Endodermal cell (in vitro differentiated cells): ENCODE measurements at places on chromosomes 7 and 10. TPM values are rescaled to one million over a fixed set of nuclear protein-coding genes. Genes with fewer than 3 reads are reported as not detected.
A peak's percentile ranks its signal among the peaks of the same experiment; 100 is the strongest.

DNA sequence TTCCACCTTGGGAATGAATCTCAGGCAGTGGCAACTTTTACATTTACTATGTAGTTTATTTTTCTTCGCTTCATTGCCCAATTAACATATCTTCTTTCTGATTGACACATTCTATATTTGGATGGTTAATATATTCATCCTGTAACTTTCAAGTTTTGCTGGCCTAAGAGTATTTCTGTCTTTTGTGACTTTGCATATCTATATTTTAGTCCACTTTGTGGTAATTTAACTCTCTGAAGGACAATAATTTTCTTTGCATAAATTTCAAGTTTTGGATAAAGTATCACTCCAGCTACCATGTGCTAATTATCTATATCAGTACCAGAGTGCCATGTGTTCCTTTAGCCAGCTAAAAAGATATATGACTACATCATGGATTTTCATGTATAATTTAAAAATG is 151.5 kb upstream of the KAT6B start:
- DNase-seq = no peak

ABCF2 gene
- 18.1 to 46.0 TPM (median 43.3 TPM) in 3 replicates for total RNA-seq

LIPK gene
- not detected in 3 replicates for total RNA-seq

GRCh38 chr10:109964318-109964717 is 41.0 kb upstream of the XPNPEP1 start:
- DNase-seq = no peak

DNA sequence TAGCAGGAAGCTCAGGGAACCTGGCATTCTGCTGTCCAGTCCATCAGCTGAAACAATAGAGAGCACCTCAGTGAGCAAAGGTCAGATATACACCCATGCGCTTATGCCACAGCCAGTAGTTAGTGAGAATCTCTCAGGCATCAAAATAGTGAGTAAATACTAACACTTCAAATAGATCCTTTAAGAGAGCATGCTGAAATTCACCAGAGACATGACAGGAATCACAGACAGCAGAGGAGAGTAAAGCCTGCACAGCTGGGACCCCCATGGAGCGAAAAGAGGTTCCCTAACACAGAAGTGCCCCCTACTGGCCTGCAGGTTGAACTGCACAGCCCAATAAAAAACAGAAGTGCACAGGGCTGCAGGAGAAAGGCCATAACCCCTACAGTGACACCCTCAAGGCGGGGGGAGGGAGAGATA is 57.6 kb upstream of the ANTXRL start:
- peak; percentile 87 for DNase-seq

DNA sequence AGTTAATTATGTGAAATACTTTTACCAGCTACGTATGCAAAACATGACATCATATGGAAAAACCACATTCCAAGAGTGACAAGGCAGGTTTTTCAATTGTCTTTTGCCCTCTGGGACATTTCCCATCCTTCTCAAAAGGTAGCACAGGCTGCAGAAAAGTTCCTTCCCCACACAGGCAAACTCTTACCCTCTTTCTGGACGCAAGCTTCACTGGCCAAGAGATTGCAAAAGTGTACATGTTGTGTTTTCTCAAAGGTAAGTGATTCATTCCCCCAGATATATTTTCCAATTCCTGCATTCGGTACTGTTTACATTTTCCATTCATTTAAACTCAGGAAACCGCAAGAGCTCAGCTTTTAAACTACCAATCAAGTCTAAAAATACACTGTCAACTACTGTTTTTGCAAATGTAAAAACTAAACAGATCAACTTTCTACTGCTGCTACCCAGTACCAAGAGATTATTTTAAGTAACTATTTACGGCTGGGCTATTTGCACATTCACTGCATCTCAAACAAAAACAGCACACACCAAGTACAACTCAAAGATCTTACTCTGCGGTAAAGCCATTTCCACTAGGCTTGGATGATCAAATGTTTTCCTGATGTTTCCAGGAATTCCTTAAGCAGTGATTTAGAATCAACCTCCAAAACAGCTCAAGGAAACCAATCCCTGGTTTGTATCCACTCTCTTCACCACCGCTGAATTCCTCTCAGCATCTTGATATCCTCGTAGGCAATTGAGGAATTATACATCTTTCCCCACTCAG is 233.6 kb upstream of the CCDC6 start:
- DNase-seq = peak; percentile 59

DNA sequence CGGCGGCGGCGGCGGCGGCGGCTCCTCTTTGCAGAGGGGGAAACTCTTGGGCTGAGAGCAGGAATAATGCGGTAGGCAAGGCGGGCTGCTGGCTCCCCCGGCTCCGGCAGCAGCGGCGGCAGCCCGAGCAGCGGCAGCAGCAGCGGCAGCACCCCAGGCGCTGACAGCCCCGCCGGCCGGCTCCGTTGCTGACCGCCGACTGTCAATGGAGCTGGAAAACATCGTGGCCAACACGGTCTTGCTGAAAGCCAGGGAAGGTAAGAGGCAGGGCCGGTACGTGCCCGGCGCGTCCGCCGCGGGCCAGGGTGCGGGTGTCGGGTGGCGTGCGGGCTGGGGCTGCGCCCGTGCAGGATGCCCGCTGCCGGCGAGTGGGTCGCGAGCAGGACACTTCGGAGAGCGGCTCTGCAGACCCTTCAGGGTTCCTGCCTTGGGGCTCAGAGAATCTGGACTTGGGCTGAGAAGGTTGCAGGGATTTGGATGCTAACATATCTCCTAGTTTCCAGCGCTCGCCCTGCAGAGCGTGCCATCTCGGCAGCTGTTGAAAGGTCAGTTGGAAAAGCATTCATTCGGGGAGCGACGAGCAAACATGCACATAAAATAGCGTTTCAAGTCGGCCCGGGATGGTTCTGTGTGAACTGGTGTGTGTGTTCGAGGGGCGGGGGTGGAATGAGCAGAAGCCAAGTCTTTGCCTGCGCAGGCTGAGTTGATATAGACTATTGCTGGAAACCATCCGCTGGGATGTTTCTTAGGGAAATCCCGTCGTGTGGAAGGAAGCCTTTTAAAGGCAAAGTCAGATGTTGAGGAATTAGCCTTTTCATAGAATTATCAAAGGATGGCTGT is 562 bp downstream of the GRK5 start:
- DNase-seq = peak; percentile 87
